ENCODE measurements at places on chromosomes 2 and 18. TPM values are rescaled to one million over a fixed set of nuclear protein-coding genes. Genes with fewer than 3 reads are reported as not detected.

GRCh38 chr18:45637546-45638327 lies 22.5 kb downstream of the SLC14A2 start:
- H3K4me1 ChIP-seq, result no peaks in the 10 kb centered on the region
- DNase-seq, result no peak
- H3K36me3 ChIP-seq, result no peaks in the 10 kb centered on the region
- H3K4me3 ChIP-seq, result no peak overlapping the region

Gene CPLX4
- total RNA-seq, result not detected

DNA sequence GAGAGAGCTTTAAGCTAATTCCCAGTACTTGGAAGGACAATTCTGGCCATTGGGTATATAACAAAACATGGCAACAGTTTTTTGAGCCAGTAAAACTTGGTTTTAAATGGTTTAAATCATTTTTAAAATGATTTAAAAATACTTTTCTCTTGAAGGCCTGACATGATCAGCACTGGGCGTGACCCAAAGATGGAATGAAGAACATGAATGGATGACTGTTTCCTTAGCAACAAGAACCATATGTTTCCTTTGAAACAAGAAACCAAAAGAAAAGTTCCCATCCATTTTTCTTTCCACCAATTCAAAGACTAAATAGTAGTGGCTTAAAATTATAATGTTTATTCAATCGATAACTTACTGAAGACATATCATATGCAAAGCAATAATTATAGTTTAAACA lies 348.3 kb upstream of the FIGN start:
- no peaks in the 10 kb centered on the region for H3K27me3 ChIP-seq
- H3K36me3 ChIP-seq, result no peaks in the 10 kb centered on the region
- no peak overlapping the region for H3K27ac ChIP-seq

Gene FBXO48
- total RNA-seq, result 1.3 TPM

DNA sequence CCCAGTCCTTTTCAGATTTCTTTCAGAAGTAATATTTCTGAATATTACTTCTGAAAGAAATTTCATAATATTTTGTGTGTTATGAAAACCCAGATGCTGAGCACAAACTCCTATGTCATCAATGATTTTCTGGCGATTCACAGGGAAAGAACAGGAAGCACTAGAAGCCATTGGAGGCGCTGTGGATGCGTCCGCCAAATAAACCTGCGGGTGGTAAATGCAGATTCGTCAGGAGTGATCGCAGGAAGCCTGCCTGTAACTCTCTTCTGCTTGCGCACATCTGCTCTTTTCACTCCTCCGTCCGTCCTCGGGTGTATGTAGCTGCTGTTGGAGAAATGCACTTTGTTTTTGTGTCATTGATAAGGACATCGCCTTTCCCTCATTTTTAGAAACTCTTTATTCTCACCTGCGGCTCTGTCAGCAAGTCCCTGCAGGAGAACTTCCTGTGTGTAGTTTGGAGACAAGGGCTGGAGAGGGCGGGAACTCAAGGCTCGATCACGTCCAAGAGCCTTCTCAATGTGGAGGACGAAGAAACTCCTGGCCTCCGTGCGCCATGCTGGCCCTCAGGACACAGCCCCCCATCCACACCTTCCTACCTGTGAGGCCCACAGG lies 483.8 kb downstream of the GALR1 start:
- DNase-seq, result no peak
- no peaks in the 10 kb centered on the region for H3K36me3 ChIP-seq
- peaks cover 6% of the 10 kb centered on the region for H3K27me3 ChIP-seq

GRCh38 chr2:9228088-9228751 lies 21.6 kb downstream of the ASAP2 start:
- no peak overlapping the region for H3K4me3 ChIP-seq
- no peak overlapping the region for H3K27ac ChIP-seq
- peaks cover 10% of the 10 kb centered on the region for H3K27me3 ChIP-seq
- DNase-seq, result no peak
- no peaks in the 10 kb centered on the region for H3K36me3 ChIP-seq

- H3K27ac ChIP-seq, result no peak overlapping the region
- H3K27me3 ChIP-seq, result peaks cover 5% of the 10 kb centered on the region
- H3K4me1 ChIP-seq, result no peaks in the 10 kb centered on the region
- no peak overlapping the region for H3K4me3 ChIP-seq
Measured at GRCh38 chr2:183248866-183249567, 124.8 kb downstream of the NUP35 start.

- no peak for DNase-seq
- no peaks in the 10 kb centered on the region for H3K36me3 ChIP-seq
- H3K27ac ChIP-seq, result no peak overlapping the region
- no peaks in the 10 kb centered on the region for H3K27me3 ChIP-seq
Measured at GRCh38 chr2:126627643-126628042, 28.3 kb upstream of the GYPC start.

Data from activated CD8-positive, alpha-beta T cell treated with anti-CD3 and anti-CD28 coated beads for 36 hours (primary cell).